ENCODE measurements at places on chromosomes 2 and 18.
A peak's percentile ranks its signal among the peaks of the same experiment; 100 is the strongest.

DNA sequence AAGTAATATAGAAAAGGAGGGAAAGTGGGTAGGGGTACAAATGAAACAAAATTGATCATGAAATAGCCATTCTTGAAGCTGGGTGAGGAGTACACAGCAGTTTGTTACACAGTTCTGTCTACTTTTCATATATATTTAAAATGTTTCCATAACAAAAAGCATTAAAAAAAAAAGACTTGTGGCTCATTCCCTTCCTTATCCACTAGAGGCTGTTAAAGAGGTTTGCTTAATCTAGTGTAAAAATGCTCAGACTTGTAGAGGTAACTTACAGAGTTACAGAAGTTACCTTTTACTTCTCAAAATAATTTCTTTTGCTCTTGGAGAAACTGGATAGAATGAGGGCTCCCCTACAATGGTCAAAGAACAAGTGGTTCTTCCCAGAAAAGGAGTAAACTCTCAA lies 8.1 kb upstream of the WIPF1 start:
- no peak for DNase-seq

- DNase-seq = no peak
Observed at GRCh38 chr2:189803431-189803830, 19.2 kb downstream of the PMS1 start.

DNA sequence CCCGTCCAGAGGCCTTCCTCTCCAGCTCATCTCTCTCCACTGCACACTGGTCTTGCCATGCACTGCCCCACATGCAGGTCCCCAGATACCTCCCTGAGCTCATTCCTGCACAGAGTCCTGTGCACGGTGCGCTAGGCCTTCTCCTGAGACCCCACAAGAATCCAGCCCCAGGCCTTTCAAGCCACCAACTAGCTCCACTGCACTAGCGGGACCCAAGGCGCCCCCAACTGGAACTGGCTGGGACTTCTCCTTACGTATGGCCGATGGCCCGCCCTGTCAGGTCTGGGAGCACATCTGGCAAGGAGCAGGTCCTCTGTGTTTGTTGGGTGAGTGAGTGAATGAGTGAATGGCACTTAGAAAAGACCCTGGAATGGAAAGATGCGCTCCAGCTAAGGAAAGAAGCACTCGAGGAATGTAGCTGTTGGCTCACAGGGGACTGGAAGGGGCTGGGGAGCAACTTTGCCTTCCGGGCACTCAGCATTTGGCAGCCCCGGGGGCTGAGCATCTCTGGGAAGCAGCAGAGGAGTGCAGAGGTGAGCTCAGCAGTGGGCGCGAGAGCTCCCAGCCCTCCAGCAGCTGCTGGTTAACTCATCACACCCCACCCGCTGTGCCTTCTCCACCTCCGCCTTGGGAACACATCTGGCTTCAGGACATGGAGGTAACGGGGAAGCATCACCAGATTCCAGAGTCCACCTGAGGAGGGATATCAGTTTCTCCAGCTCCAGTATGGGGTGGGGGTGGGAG lies 223.1 kb downstream of the GLI2 start:
- no peak for DNase-seq

GRCh38 chr2:181073896-181074295 lies 93.5 kb downstream of the UBE2E3 start:
- DNase-seq = no peak

- DNase-seq = no peak
Observed at GRCh38 chr2:12054956-12055618, 308.7 kb downstream of the LPIN1 start.

DNA sequence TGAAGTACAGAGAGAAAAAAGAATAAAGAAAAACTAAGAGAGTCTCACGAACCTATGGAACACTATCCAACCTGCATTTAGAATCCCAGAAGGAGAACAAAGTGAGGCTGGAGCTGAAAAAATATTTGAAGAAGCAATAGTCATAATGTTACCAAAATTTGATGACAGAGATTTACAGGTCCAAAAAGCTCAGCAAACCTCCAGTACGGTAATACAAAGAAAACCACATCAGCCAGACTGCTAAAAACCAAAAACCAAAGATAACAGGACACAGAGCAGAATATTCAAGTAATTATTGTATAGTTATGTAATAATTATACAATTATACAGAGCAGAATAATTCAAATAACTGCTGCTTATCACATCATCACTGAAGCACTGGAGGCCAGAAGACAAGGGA lies 23.7 kb downstream of the ATL2 start:
- DNase-seq = no peak

GRCh38 chr18:63247926-63248325 lies 71.6 kb downstream of the BCL2 start:
- no peak for DNase-seq

DNA sequence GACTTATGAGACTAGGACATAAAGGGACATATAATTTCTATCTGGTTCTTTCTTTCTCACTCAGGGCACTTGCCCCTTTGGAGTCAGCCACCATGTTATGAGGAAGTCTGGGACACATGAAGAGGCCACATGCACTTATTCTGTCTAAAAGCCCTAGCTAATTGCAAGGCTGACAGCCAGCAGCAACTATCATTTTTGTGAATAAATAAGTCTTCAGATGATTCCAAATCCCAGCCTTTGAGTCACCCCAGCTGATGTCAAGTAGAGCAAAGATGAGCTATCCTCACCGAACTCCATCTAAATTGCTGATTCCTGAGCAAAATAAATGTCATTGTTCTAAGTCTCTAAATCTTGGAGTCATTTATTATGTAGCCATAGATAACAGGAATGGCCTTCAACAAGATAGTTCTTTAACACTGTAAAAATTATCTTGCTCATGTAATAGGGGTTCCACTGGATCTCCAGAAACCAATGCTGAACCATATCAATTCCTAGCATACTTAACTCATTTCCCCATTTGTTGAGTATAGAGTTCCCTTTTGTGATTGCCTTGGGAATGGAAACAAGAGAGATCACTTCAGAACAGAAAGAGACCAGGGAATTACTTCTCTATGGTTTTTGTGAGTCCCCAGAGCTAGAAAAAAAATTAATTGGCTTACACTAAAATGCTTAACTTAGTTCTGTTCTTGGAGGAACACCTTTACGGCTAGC lies 50.6 kb upstream of the FN1 start:
- no peak for DNase-seq

- DNase-seq = peak; percentile 2
Observed at GRCh38 chr2:86747711-86748639, 27.9 kb downstream of the RMND5A start.

DNA sequence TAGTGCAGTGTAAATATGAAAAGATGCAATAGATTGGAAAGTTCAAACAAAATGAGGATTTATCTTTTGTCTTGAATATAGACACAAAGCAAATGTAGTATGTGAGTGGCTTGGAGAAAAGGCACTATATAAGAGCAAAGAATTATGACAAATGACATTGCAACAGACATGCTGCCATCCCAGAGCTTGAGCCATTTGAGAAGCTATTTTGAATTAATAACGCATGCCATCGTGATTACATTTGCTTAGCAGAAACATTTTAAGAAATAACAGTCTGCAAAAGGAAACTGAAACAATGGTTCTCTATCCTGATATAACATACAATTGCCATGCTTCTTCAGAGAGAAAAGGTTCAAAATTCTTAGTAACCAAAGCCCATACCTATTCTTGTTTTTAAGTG lies 677.1 kb downstream of the ZEB2 start:
- no peak for DNase-seq

GRCh38 chr2:191351921-191352320 lies 106.7 kb downstream of the MYO1B start:
- no peak for DNase-seq

- no peak for DNase-seq
Observed at GRCh38 chr2:54122939-54123338, 7.5 kb downstream of the ACYP2 start.

- DNase-seq = no peak
Observed at GRCh38 chr2:112809112-112809511, 24.8 kb upstream of the IL1A start.

DNA sequence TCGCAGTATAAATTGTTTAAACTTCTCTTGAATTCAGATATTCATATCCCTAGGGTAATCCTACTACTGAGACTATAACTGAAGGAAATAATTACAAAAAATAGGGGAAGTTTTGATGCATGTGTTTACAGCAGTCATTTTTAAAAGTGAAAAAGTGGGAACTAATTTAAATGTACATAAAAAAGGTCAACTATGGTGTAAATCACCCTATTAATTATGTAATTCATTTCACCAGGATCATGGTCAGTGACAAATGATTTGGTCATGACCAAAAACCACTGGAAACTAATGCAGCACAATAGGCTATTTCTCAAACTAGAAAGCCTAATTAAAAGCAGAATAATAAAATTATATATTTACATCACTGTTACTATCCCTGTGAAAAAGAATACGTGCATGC lies 5.0 kb upstream of the CNGA3 start:
- DNase-seq = no peak

DNA sequence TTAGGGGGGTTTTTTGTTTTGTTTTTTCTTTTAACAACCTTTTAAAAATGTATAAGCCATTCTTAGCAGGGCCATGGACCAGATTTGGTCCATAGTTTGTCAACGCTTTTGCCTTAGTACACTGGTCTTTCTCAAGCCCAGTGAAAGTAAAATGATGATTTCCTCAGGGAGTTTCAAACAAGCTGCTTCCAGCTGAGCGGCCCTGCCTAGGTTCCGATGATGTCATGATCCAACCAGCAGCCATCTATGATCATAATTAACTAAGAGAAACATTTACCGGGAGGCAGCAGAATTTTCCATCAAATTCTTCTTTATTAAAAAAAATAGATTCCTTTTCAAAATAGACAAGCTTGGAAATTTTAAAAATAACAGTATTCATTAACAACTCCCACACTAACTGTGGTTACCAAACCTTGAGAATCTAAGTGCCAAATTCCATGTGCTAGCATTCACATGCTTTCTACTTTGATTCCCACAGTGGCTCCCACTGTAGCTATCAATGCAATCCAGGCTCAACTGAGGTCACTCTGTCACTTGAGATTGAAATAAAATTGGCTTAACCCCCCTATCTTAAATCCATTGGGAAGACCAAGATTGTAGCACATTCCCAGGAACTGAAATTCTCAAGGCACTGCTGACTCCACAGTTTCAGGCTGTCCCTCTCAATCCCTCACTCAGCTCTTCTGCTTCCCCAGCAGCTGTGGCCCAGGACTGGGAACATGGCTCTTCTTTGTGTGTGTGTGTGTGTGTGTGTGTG lies 148.9 kb downstream of the RNF152 start:
- no peak for DNase-seq

GRCh38 chr2:70889716-70890037 lies 46.0 kb upstream of the ATP6V1B1 start:
- DNase-seq = no peak

- DNase-seq = peak; percentile 83
Observed at GRCh38 chr2:65130664-65131175, 814 bp upstream of the RAB1A start.

DNA sequence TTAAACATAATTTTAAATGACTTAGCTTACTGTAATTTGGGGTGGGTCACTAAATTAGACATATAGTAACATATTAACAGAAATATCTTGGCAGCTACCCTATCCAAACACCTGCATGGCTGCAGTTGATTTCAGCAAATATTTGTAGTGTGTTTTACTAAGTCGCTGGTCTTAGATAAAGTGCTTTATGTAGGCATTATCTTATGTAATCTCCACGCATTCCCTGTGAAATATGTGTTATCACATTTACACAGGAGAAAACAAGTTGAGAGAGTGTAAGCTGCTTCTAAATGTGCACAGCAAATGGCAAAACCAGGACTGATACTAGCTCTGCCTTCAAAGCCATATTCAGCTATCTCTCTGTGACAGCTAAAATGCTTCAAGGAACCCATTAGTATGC lies 72.0 kb downstream of the NYAP2 start:
- DNase-seq = no peak

GRCh38 chr2:128488434-128488833 lies 169.8 kb upstream of the HS6ST1 start:
- no peak for DNase-seq

DNA sequence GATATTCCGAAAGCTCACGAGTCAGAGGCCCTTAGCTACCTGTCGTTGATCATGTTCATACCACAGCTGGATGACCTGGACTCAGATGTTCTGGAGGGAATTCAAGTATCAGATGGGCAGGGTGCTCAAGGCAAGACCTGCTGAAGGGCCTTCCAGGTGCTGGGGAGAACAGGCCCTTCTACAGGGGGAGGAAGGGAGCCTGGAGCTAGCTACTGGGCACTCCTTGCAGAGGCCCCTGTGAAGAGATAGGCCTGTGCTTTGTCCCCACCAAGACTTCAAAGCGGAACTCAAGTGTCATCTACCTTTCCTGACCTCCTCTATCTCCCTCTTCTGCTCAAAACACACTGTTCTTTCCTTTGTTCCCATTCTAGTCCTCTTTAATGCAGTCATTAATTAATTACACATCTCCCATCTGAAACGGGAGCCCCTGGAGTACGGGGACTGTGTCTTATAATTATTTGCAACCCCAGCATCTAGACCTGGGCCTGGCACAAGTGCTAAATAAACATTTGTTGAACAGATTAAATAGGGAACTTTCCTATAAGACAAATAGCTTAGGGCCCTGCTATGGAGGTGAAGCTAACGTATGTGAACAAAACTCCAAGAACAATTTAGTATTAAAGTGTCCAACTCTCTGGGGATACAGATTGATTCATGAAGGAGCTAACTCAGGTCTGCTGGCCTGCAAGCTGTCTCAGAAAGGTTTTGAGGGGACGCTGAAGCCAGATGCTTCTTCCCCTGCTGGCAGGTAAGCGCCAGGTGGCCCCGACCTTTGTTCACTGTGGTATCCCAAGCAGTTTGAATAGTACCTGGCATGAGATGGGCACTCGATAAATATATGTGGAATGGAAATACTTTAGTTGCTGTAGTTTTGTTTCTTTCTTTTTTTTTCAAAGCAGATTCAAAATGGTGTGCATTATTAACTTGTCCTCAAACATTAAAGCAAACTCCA lies 22.0 kb downstream of the RHOB start:
- DNase-seq = no peak

- no peak for DNase-seq
Observed at GRCh38 chr2:230779126-230779525, 66.5 kb downstream of the CAB39 start.

DNA sequence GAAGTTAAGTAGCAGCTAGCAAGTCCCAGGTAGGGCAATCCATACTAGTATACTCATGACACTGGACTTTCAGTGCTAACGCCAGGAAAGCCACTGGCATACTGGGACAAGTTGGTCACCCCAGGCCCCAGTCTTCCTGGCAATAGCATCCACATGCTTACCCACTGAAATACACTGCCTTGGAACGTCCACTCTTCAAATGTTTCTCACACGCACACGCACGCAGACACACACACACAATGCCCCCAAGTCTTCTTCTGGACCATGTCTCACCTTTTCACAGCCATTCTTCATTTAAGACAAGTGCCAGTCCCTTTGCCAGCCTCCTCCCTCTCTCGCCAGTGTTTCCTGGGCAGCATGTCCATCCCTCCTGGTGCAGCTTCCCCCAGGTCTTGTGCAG lies 8.7 kb upstream of the TEX261 start:
- DNase-seq = no peak

DNA sequence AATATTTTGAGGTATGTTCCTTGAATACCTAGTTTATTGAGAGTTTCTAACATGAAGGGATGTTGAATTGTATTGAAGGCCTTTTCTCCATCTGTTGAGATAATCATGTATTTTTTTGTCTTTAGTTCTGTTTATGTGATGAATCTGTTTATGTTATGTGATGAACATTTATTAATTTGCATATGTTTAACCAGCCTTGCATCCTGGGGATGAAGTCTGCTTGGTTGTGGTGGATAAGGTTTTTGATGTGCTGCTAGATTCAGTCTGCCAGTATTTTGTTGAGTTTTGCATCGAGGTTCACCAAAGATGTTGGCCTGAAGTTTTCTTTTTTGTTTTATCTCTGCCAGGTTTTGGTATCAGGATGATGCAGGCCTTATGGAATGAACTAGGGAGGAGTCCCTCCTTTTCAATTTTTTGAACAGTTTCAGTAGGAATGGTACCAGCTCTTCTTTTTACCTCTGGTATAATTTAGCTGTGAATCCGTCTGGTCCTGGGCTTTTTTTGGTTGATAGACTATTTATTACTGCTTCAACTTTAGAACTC lies 71.9 kb downstream of the EPC2 start:
- no peak for DNase-seq
